Kasumi-1 (cell line): ENCODE measurements at places on chromosomes 5 and 9.
A peak's percentile ranks its signal among the peaks of the same experiment; 100 is the strongest.

DNA sequence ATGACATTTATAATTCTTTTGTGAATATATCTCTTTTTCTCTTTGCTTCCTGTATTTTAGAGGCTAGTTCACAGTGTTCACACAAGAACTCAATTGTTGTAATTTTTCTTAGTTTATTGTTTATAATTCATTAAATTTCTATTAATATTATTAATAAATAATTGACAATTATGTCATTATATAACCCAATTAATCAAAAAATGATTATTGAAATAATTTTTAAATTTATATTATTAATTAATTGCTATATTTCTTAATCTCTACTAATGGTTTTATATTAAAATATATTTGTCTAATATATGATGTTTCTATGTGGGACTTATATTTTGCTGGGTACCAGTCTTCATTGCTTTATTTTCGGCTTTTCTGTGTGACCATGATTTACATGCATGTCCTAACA, 618.4 kb downstream of the CDH9 start:
- DNase-seq: no peak

DNA sequence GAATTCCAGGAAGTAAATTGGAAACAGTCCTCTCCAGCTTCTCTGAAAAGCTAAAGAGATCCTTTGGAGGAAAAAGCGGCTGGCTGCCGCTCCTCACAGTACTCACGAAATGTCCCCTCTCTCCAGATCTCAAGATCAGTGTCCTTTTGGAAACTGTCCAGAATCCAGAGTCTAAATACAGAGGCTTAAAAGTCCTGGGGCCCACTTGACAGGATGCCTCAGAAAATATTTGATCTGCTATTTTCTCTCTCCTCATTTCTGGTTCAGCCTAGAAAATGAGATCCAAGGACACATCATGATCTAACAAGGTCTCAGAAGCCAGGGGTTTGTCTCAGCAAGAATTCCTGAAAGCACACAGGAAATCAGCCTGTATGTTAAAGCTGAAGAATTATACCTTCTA, 7.2 kb downstream of the C1QTNF2 start:
- no peak for DNase-seq

DNA sequence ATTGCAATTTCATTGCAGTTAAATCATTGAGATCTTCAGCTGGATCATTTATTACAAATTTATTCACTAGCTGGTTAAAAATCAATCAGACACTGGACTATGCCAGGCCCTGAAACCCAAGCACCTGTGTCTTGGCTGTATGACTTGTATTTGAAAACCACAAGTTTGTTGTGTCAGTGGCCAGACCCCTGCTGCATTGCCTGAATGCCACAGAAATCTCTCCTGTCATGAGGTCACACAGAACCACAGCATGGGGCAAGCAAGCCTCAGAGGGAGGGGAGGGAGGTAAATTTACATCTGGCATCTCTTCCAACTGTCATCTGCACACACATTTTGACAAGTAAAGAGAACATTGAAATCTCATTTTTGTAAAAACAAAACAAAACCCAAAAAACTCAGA, 90.0 kb downstream of the ARRDC3 start:
- DNase-seq: no peak

- DNase-seq: no peak
These were observed 47.6 kb downstream of the NSG2 start for GRCh38 chr5:174093123-174093522.

DNA sequence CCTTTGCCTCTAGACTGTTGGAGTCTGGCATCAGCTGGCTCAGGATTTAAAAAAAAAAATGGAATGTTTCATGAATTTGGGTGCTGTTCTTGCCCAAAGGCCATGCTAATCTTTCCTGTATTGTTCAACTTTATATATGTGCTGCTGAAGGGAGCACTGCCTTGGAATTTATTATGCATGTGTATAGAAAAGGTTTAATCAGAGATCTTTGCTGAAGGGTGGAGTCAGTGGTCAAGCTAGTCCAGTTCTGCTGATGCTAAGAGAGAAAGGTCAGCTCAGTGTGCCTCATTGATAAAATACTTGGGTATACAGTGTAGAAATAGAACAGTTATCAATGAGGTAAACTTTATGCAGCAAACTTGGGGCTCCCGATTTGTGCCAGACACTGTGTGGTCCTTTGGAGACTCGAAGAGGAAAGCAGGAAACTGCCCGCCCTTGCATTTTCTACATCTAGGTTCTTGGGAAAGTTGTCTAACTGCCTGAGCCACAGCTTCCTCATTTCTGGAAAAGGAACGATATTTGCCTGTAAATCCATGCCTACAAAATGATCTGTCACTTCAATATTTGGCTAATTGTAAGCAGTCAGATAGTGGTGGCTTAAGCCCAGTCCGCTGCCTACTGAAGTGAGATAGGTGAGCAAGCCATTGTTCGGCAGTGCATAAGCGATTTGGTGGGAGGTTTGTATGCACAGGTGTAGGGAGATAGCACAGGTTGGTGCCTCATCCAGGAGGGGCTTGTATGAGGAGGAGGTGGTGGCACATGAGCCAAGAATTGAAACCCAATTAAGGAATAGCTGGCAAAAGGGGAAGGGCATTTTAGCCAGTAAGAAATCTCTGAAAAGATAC, 29.2 kb upstream of the GTF2H2C start:
- DNase-seq: no peak

- no peak for DNase-seq
These were observed 35.7 kb downstream of the EXD3 start for GRCh38 chr9:137387114-137387890.

DNA sequence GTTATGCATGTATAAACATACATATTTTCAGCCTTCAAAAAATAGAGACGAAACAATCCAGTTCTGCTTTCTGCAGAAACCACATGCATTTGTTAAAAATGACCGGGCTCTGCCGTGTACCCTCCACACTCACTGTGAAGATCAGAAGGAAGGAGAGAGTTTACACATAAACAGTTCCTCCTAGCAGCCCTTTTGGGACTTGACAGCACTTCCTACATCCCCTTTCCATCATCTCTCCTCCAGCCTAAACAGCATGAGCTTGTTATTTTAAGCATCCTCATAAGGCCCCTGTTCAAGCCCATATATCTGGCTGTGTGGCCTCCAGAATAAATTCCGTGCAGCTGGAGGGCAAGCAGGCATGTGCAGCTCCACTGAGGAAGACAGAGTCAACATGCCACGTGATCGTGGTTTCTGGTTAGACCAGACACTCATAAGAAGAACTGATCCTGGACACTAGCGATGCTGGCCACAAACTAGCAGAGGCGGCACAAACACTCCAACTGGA, 42.2 kb downstream of the NIPAL4 start:
- no peak for DNase-seq

DNA sequence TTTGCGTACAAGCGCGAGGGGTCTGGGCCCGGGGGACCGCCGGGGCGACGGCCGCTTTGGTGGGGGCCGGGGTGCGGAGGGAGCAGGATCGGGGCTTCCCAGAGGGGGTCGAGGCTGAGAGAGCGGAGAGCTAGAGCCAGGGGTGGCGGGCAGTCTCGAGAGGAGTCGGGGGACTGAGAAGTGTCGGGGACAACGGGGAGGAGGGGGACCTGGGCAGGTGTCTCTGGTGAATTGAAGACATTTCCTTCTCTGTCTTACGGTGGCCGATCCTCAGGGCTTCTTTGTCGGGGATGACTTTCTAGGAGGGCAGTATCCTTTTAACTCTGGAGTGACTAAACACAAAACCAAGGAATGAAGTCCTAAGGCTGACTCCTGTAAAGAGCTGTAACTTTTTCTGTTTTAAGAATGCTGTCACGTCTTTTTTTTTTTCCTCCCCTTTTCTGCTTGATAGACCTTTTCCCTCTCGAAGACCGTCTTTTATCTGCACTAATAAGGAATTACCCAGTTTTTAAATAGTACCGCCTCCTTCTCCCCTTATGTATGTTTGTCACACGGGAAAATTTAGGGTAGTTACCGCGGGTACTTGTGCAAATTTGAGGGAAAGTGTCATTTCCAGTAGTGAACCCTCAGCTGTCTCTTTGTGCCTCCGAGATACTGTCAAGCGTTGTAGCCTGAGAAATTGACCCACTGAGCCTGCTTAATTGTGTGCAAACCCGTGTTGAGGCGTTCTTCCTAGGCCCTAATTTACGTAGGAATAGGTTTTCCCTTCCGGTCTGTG, 822 bp downstream of the DENND4C start:
- DNase-seq: no peak

DNA sequence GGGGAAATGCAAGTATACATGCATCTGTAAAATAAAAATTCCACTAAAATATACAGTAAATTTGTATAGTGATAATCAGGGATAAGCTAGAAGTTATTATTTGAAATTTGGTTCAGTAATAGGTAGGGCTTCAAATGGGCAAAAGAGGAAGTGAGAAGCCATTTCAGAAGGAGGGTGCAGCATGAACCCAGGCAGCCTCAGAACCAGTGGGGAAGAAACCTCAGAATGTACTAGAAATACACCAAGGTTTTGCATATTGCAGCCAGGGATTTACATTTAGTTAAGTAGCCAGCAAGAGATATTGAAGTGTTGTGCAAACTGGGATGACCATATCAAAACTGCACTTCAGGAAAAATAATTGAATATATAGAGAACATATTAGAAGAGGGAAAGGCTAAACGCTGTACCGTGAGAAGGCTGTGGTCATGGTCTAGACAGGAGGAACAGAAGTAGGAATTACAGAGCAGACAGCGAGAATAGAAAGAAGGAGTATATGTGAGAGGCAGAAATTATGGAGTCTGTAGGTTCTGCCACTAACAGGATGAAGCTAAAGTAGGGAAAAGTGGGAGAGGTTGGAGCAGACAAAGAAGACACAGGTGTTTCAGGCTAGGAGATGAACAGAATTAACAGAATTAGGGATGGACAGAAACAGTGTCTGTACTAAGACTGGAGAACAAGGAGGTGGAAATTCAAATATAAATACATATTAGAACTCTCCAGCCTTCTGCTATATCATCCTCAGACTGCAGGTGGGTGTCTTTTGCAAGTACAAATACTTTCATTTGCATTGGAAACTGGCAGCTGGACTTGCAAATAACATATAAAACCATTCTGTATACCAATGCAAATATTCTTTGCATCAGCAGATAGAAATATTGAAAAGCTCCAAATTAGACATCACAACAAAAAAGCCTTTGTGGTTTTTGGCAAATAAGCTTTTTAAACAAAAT, 335.6 kb downstream of the ZNF608 start:
- peak; percentile 31 for DNase-seq

DNA sequence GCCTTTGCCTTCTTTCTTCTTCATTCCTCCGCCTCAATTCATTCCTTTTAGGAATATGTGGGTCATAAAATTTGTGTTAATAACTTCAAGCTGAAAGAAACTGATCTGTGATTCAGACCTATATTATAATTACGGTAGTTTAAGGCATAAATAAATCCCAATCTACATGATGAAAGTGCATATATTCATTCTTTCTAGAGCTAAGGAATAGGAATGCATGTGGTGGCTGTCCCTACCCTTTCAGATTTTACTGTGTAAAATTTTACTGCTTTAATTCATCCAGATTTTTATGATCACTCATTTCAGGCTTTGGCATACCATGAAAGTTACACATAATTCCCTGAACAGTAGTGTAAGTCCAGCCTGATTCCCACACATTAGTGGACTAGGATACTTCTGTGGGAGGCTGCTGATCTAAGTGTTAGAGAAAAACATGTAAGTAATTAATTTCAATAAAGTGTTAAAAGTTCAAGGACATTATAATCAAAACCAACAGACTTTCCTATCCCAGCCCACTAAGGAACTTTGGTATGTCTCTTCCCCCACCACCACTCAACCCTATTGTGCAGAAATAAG, 83.1 kb downstream of the HINT1 start:
- no peak for DNase-seq

DNA sequence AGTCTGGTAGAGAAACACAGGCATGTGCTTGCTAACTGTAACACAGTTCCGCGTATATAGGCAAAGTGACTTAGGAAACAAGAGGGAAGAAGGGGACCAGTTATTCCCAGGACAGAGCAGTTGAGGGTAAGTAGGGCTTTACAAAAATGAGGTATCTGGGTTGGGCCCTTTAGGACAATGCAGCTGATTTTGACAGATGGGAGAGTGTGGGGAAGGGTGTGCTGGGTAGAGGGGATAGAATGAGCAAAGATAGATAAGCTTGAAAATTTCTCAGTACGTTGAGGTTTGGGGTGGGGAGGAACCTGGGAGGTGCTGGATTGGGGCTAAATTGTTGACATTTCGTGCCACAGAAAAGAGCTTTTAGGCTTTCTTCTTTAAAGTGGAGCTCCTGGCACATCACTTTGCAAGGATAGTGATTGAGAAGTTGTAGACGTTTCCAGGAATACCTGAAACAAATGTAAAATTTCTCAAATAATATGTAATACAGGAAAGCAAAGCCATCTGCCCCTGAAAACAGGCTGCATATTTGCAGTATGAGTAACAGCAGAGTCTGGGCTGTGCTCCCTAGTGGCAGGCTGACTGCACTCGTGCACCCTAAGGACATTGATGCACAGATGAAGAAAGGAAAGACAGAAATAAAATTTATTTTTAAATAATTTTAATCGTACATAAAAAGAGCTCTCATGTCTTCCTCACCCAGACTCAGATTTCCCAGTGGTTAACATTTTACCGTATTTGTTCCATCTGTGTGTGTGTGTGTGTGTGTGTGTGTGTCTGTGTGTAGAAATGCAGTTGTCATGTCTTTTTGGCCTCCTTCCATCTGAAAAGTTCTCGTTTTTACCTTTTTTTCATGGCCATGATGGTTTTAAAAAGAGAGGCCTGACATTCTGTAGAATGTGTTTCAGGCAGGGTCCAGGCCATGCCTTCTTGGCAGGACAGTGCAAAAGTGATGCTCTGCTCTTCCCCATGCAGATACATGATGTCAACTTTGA, 144.9 kb upstream of the DMRT1 start:
- DNase-seq: no peak

DNA sequence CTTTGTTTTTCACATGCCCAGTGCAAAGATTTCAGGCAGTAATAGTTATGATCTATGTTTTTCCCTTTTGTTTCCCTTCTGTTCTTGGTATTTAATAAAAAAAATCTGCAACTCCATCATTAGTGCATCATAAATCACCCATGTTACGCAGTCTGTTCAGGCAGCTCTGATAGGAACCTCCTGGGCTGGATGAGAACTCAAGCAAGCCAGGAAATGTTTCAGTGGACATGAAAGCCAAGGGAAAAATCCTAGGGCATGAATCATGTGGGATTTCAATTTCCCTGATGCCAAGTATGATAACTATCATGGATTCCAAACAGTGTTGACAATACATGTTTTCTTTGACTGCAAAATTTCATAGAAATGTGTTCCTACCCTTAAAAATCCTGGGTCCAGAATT, 119.7 kb upstream of the TARS1 start:
- no peak for DNase-seq
